ENCODE measurements at places on chromosomes 13 and 19.

- DNase-seq = no peak
These were observed 91.7 kb downstream of the HSPH1 start for GRCh38 chr13:31069808-31070534.

DNA sequence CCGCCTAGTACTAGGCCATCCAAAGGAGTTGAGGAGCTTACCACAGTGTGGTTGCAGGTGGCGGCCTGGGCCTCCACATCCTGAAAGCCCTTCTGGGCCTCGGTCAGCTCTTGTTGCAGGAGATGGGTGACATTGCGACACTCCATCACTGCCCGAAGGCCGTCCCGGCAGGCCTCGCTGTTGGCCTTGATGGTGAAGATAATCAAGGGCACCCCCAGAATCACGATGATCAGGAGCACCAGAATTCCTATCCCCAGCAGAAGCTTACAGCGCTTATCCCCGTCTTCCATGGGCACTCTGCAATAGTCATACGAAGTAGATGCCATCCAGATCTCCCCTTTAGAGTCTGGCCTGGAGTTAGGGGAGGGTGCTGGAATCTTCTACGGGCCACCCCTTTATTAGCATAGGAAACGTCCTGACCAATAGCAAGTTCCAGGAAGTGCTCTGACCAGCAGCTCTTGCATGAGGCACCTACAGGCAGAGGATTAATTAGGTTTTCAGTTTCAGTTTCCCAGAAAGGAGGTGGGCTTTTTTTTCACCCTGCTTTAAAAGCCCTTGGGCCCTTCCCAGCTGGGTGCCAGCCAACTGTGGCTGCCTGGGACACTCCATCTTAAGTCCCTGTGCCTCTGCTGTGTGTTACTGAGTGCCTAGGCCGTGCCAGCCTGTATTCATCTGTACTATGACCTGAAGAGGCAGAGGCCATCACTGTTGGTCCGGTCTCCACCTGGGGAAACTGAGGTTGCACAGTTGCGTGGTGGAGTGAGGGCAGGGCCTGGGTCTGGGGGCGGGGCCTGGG, at the start of gene BST2:
Gene BST2 (minus strand): TSS at position 381 of the 796 bp plus-strand sequence. CDS start 55 bp downstream, at position 326.
- peak; percentile 57 for DNase-seq

DNA sequence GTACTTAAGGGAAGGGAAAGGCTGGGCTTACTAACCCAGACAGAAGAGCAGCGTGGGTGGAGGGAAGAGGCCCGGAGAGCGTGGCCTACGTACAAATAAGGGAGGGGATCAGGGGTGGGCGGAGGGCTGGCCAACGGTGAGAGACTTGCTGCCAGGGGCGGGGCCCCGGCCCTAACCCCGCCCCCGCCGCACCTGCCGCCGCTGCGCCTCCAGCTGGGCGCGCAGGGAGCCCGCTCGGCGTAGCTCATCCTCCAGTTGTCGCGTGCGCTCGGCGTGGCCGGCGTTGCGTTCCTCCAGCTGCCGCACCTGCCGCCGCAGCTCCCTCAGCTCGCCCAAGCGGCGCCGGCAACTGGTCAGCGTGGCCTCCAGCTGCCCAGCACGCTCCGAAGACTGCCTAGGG, 5.7 kb downstream of the HOOK2 start:
- peak; percentile 36 for DNase-seq

DNA sequence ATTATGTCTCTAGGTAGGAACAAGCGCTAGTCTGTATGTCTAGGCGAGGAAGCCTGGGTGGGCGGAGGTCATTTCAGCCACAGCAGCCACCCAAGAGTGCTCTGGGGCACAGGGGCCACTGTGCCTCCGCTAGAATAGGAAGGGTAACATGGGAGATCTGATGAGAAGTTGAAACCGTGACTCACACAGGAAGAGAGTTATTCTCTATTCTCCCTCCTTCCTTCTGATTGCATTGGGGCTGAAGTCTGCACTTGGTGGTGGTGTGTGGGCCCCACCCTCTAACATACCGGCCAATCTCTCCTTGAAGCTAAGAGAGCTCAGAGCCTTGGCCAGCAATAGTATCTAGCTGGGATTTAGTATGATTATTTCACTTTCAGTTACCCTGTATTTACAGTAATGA, 20.3 kb upstream of the GGACT start:
- DNase-seq = no peak

GRCh38 chr13:44012910-44013757, 133.4 kb downstream of the LACC1 start:
- no peak for DNase-seq

DNA sequence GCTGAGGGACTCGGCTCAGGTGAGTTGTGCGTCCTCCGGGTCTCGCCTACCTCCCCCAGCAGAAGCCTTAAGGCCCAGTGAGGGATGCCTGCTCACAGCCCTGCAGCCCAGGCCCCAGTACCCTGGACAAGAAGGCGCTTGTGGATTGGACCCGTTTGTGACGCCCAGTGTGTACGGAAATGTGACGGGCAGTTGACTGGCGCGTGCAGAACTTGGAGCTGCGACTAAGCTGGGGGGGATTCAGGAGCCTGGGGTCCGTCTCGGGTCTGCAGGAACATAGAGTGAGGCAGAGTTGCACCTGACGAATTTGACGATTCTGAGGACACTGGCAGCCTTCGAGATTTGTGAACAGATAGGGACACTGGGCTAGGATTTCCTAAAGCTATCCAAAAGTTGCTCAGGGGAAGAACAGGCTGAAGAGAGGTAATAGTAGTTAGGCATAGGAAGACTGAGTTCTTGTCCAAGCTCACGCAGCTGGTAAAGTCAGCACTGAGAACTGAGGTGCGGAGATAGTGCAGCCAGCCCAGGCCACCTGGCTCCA, 519 bp downstream of the ZNF551 start:
- no peak for DNase-seq

DNA sequence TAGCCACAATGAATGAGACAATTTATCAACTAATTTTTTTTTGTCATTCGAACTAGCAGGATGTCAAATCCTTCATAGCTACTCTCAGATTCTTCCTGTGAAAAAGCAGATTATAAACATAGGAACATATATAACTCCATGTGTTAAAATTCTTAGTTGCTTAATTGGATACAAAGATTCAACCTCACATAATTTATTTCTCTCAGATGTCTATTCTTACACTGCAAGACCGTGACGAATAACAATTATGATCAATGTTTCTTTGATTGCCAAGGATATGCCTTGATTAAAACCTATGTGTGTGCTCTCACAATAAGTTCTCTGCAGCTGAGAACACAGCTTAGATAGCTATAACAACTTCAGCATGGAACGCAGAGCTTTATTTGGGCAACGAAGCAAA, 872.7 kb downstream of the PCDH9 start:
- no peak for DNase-seq

- no peak for DNase-seq
These were observed 2.4 kb downstream of the GPX4 start for GRCh38 chr19:1105873-1106840.

DNA sequence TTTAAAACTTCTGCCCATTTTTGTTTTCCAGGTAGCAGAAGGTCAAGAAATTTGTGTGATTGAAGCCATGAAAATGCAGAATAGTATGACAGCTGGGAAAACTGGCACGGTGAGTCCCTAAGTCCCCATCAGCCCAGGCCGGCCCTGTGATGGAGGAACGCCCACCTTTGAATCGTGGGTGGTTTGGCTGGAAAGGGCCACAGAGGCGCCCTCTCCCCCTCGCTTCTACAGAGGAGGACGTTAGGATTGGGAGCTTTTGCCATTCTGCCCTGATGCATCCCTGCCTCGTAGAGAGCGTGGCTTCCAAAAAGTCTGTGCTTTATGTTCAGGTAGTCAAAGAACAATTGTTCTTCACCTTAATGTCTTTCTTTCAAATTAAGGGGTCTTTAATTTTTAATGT, 60.9 kb downstream of the GGACT start:
- DNase-seq = no peak

DNA sequence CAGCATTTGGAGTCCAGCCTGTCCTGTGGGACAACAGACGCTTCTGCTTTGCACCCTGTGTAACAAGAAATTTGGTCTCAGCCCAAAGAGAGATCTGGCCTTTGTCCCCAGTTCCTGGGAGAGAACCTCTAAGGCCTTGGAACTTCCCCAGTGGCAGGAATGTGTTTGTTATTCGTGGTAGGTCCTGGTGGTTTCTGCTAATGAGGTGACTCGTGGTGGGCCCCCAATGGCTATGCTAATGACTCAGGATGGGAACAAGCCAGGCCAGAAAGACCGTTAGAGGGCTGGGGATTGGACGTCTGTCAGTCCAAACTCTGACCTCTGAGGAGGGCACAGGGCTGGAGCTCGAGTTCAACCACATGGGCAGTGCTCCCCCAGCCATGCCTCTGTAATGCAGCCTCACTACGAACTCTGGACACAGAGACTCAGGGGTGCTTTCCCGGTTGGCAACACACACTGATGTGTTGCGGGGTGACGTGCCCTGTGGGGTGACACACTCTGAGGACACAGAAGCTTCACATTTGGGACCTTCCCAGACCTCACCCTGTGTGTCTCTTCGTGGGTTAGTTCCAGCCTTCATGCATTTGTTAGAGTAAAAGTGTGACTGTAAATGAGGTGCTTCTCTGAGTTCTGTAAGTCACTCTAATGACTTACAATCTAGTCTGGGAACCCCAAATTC, 38.9 kb downstream of the TEX29 start:
- DNase-seq = no peak

GRCh38 chr19:38891771-38892170, 7.6 kb downstream of the SIRT2 start:
- DNase-seq = no peak

DNA sequence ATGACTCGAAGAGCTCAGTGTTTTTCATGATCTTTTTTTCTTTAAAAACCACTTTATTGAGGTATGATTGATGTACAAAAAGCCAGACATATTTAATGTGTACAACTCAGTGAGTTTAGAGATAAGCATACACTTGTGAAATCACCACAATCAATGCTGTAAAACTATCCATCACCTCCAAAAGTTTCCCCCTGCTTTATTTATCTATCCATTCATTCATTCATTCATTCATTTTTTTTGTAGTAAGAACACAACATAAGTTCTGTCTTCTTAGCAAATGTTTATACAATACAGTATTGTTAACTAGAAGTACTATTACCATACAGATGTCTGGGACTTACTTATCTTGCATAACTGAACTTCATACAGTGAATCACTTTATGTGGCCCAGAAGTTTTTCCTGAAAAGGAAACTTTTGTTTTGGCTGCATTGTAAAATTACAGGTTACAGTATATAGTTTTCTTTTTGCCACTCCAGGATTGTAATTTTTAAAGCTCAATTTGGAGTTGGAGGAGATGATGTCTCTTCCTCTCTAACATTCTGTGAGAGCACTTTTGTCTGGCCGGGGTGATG, 6.7 kb downstream of the RAP2A start:
- no peak for DNase-seq
